NCI-H1417 (cell line): ENCODE measurements at places on chromosomes 4 and X.

DNA sequence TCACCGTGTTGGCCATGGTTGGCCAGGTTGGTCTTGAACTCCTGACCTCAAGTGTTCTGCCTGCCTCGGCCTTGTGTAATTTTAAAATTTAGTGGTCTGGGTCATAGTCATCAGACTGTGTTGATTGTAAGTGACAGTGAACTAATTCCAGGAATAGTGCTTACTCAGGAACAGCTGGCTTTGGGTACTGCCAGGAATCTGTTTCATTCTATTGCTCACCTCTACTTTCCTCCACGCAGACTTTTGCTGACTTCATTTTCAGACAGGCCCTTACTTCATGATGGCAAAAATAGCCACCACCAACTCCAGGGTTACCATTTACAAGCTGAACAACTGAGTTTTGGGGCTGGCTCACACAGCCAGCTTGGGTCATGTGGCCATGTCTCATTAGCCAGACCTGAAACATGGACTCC is 54.6 kb downstream of the FNIP2 start:
- DNase-seq: no peak

DNA sequence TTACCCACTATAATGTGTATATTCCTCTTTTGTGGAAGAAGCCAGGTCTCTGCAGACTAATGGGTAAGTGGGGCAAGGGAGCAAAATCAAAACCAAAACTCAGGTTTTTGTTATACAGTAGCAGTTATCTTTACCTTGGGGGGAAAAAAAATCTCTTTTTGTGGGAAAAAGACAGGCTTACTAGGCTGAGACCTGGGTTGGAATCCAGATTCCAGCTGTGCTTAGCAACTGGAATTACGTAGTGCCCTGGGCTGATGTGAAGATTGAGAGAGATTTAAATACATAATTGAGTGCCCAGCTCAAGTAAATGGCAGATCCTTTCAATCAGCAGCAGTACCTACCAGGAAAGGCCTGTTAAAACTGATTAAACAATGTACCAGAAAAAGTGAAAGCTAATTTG is 15.4 kb upstream of the SCD5 start:
- no peak for DNase-seq

- no peak for DNase-seq
Measured at GRCh38 chr4:68592673-68593072, 16.6 kb upstream of the UGT2B17 start.

DNA sequence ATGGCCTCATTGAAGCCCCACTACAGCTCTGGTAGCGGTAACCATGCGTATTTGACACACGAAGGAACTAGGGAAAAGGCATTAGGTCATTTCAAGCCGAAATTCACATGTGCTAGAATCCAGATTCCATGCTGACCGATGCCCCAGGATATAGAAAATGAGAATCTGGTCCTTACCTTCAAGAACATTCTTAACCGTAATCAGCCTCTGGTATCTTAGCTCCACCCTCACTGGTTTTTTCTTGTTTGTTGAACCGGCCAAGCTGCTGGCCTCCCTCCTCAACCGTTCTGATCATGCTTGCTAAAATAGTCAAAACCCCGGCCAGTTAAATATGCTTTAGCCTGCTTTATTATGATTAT is 876 bp downstream of the HPRT1 start:
- DNase-seq: peak; percentile 30

DNA sequence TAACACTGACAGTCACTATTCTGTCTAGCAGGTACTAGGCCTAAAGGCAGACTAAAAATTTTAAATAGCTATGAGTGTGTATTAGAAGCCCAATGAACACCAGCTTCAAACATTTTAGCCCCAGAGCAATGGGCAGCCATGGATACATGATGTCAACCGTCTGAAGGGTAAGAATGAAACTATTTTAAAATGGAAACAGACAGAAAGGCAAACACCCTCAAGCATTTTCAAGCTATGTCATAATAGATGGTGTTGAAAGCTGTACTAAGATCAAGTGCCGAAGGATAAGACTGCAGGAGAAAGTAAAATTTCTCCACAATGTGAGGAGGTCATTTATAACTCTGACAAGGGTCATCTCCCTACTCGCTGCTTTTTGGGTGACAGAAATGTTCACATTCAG is 225.0 kb downstream of the COL25A1 start:
- DNase-seq: no peak

GRCh38 chr4:175035905-175036304 is 117.7 kb downstream of the ADAM29 start:
- DNase-seq: no peak

GRCh38 chr4:148369919-148370318 is 72.3 kb downstream of the NR3C2 start:
- DNase-seq: no peak

DNA sequence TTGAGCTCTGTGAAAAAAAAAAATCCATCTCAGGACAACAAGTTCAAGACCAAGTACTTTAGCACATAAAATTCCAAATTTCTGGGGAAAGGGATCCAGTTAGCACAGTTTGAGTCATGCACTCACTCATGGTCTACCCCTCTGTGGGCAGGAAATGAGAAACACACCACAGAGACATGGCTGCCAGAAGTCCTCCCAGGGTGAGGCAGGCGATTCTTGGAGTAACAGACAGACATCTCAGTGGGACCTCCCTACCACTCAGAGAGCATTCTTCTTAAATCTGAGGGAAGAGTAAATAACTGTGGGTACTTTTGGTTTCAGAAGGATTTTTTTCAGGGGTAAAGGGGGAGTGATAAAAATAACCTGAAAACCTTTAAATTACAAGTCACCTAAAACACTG is 14.1 kb downstream of the CXCL1 start:
- no peak for DNase-seq

DNA sequence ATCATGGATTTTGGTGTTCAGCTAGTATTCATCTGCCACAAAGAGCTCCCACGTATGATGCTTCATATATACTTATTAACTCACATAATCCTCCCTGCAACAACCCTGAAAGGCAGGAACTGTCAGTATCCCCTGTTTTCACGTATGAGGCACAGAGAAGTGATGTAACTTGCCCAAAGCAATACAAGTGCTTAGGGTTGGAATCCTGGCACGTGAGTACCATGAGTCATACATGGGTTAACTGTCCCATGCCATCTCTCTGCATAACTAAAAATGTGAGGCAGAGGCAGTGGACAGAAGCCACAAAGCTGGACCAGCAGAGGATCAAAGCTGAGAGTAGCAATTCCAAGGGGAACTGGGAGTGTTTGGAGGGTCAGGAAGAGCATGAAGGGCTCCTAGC is 35.7 kb upstream of the EGFL6 start:
- DNase-seq: no peak

DNA sequence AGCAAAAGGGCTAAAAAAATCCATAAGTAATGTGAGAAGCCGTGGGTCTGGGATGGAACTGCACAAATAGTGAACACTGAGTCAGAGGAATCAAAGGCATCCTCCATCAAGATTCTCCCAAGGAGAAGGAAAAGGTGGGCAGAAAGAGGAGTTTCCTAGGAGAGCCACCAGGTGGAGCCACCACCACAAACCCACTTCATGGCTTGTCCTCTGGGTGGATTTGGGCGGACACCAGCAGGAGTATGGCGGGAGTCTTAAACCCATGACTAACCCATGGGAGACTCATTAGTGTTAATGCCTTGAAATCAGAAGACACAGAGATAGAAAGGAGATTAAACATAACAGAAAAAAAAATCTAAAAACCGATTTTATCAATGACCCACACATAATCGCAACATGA is 147.7 kb downstream of the SH3KBP1 start:
- peak; percentile 68 for DNase-seq

GRCh38 chr4:138981930-138982390 is 33.6 kb upstream of the NOCT start:
- no peak for DNase-seq

DNA sequence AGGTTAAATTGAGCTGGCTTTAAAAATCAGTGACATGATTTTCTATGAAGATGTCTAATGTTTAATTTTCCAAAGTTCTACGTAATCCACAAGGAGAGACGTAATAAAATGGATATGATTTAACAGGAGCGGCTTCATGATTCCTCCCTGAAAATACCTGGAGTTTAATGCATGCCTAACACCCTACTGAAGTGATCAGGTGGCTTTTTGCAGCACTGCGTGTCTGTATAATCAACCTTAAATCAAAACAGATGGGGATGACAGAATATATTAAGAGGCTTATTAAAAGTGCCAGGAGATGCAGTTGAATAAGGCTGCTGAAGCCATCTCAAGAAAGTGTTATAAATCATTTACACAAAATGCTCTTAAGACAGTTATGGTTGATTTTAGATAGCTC is 112.4 kb upstream of the TLR3 start:
- DNase-seq: no peak

DNA sequence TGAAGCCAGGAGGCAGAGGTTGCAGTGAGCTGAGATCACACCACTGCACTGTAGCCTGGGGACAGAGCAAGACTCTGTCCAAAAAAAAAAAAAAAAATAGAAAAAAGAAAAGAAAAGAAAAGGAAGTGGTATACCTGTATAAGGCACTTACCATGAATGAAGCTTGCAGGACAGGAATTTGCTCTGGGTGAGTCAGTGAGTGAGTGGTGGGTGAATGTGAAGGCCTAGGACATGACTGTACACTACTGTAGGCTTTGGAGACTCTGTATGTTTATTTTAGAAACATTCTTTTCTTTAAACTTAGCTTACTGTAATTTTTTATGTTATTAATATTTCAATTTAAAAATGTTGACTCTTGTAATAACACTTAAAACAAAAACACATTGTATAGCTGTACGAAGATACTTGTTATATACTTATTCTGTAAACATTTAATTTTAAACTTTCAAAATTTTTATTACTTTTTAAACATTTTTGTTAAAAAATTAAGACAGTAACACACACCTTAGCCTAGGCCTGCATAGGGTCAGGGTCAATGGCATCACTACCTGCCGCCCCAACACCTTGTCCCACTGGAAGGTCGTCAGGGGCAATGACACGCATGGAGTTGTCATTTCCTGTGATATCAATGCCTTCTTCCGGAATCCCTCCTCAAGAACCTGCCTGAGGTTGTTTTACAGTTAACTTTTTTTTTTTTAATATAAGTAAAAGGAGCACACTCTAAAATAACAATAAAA is 78.7 kb downstream of the CLNK start:
- no peak for DNase-seq

DNA sequence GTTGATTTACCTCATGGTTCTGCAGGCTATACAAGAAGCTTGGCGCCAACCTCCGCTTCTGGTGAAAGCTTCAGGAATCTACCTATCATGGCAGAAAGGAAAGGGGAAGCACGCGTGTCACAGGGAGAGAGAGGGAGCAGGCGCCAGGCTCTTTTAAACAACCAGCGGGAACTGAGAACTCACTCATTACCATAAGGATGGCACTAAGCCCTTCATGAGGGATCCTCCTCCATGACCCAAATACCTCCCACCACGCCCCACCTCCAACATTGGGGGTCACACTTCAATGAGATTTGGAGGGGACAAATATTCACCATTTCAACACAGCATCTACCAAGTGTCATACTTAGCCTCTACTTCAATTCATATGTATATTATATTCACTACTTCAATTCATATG is 18.8 kb upstream of the TBC1D8B start:
- DNase-seq: no peak

DNA sequence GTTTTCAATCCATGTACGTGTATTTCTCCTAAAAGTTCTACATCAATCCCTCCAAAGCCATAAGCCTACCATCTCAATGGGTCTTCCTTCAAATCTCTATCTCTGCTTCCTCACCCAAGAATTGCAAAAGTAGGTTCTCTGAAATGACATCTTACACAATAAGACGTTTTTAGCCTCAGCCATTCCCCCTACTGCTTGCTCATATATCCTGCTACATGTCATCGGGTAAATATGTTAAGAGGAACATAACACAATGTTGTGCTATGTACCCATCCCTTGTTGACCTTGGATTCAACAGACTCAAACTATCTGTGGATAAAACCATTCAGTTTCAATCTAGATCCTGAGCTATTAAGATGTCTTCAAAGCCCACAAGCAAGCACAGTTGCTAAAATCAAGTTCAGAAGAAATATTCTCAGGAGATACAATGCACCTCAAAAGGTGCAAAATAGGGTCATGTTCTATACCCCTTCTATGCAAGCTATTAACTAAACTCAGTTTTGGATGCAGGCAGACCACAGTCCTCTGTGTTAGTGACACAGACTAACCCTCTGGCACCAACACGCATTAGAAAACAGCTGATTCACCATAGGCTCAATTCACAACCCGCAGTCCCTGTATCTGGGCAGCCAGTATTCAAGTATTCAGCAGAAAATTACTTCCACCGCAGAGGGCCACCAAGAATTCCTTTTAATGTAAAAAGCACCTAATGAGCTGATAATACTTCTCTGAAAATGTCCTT is 56.8 kb downstream of the CD99L2 start:
- DNase-seq: peak; percentile 59

GRCh38 chr4:45094684-45095083 is 368.3 kb upstream of the GNPDA2 start:
- DNase-seq: no peak

DNA sequence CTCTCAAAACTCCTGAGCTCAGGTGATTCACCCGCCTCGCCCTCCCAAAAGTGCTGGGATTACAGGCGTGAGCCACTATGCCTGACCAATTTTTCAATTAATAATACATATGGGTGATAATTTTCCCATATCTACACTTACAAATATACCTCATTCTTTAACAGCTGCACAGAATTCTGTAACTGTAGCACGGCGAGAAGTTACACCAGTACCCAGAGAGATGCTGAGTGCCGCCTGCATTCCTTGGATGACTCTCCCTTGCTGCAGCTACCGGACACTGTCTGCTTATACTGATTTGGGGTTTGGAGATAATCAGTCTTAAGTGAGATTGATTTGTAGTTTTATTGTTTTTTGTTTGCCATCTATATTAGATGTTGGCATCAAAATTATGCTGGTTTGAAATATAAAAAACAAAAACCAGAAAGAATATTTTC is 5.8 kb downstream of the TIFA start:
- no peak for DNase-seq

GRCh38 chr4:113699772-113700171 is 61.8 kb downstream of the CAMK2D start:
- DNase-seq: no peak

- DNase-seq: no peak
Measured at GRCh38 chr4:139920486-139921002, 233.4 kb downstream of the MAML3 start.

DNA sequence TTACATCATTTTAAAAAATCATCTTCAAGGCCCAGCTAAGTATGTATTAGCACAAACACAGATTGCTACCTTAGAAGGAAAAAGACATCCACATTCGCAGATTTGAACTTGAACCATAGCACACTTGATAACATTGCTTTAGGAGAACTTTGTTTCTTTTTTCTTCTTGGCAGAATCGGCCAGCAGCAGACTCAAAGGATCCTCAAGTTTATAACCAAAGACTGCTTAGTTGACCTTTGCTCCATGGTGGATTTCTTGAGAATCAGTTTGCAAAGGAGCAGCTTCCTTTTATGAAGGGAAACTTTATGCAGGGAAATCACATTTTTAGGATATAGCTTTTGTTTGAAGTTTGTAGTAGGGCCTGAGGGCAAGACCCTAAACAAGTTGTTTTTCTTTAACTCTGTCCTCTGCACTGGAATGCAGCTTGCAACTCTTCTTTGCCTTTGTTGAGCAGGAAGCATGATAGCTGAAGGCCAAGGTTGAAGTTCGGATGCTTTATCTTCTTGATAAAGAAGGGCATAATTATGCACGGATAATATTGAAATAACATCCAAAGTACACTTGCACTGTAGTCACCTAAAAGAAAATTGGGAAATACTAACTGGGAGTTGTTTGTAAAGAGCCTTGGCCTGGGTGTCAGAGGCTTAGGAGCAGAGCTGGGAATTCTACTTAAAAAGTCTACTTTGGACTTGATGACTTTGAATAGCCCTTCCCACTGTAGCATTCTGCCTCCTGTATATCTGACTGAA is 78.4 kb downstream of the CDS1 start:
- no peak for DNase-seq

GRCh38 chr4:68283714-68284113 is 38.2 kb upstream of the TMPRSS11B start:
- no peak for DNase-seq
